ENCODE measurements at places on chromosomes 11 and 22.

DNA sequence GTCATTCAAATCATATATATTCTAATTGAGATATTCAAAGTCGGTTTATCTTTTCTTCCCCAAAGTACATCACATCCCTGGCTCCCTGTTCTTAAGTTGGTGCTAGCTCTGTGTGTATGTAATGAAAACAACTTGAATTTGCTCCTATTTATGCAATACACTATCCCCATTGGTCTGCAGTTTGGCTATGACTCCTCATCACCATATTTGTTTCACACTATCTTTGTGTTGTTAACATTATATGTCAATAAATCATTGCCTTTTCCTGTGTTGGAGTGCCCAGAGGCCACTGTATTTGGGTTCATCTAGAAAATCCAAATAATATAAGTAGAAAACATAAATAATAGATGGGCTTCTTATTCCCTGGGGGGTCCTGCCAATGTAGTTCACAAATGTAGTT, 306.6 kb upstream of the TENM4 start:
- DNase-seq, result no peak

GRCh38 chr11:64842851-64843685, 1.4 kb downstream of the CDC42BPG start:
- DNase-seq, result no peak

GRCh38 chr11:17894929-17895658, 117.8 kb downstream of the SERGEF start:
- DNase-seq, result no peak

DNA sequence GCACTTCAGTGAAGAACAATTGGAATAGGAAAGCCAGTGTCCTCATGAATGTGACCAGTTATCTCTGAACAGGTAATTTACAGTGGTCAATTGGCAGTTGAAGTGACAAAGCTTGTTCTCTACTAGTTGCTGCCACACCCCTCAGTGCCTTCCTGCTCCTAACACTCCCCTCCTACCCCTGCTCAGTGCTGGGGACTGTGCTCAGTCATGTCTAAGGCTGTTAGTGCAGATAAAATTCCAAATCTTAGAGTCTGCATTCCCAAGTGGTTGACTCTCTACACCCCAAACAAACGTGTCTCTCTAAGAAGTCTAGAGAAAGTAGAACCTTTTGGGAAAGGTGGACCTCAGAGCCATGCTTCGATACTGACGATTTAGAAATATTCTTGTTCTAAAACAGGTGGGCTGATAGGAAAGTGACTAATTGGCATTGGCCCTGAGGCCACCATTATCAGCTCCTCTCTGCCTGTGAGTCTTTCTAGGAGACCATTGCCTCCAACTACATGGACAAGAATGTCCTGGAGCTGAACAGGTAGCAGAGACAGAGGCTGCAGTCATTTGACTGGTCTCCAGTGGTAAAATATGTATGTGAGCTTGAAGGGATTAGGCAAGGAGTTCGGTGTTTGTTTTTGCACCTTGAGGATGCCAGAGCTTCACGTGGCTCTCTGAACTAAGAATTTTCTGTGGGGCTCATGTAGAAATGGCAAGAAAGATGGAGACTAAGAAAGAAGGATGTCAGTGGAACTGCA, 22.1 kb upstream of the NNMT start:
- no peak for DNase-seq

DNA sequence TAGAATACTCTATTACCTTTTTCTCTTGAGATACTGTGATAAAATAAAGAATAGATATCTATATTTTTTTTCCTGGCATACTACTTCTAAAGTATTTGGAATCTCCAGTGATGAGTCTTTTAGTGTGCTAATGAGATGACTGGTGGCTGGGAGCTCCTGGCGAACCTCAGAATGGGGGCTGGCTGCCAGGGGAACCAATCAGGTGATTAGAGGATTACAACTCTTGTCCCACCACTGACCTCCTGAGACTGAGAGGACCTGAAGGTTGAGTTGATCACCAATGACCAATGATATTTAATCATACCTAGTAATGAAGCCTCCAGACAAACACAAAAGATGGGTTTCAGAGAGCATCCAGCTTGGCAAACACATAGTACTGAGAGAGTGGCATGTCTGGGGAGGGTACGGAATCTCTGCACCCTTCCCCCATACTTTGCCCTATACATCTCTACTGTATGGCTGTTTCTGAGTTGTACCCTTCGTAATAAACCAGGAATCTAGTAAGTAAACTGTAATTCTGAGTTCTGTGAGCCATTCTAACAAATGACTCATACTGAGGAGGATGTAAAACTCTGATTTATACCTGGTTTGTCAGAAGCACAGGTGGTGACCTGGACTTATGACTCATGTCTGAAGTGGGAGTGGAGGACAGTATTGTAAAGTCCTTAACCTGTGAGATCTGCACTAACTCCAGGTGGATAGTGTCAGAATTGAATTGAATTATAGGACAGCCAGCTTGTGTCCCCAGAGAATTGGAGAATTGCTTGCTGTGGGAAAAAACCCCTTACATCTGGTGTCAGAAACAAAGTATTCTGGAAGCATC, 325.3 kb upstream of the LRRC4C start:
- no peak for DNase-seq

DNA sequence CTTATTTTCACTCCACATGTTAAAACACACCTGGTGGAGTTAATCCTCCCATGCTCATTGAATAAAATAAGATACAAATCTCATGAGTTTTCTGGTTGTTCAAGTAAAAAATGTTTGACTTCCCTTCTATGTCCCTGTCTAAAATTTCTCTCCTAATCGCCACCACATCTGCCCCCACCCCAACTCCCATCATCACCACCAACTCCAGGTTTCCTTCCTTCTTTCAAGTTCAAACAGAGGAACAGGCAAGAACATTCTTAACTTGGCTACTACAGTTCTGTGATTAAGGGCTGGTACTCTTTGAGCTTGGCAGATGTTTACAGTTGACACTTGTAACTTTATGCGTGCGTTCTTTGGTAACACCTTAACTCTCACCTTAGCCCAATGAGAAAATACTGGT, 9.1 kb upstream of the PSMA1 start:
- no peak for DNase-seq

DNA sequence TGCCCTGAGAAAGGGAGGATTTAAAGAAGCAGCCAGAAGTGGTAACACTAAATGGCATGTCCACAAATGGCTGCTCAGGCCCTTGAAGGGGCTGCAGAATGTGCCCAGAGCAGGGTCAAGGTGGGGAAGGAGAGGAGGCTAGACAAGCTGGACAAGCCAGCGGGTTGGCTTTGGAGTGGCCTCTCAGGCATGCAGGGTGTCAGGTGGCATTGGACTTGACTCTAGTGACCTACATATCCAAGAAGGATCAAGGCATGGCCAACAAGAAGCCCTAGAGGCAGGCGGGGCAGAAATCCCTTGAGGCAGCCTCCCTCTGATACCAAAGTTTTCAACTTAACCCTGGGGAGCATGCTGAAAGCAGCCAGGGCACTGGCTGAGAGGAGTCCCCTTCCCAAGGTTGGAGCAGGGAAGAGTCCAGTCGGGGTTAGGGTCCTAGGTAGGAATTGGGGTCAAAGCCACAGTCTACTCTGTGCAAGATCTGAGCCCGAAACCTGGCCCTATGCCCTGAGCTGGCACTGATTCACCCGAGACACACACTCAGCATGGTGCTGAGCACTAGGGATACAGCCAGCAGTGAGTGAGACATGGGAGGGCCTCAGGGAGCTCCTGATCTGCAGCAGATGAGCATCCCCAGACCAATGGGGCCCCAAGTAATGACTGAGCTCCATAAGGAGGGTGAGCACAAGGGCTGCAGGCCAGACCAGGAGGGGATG, 95.8 kb upstream of the ASPHD2 start:
- no peak for DNase-seq

DNA sequence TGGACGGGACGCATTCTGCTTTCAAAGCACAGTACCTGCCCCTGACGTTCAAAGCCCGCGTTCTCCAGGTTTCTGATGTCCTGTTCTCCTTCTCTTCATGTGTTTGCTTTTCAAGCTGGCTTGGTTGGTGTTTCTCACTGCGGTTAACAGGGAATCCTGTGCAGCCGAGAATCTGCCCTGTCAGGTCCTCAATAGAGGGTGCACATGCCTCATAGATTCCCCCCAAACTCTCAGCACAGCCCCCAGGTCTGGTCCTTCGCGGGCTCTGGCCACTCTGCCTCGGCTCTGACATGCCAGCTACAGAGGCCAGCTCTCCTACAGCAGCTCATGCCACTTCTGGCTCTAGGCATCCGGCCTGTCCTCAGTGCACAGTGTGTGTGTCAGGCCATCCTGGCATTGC, 1343.8 kb downstream of the TBC1D22A start:
- no peak for DNase-seq

- no peak for DNase-seq
These were observed 69.1 kb upstream of the SUSD2 start for GRCh38 chr22:24112188-24112587.

GRCh38 chr11:34653031-34653430, 32.1 kb downstream of the EHF start:
- DNase-seq, result no peak

- DNase-seq, result no peak
These were observed 6.9 kb downstream of the FEZ1 start for GRCh38 chr11:125489166-125489565.

- no peak for DNase-seq
These were observed 8.4 kb downstream of the P2RY2 start for GRCh38 chr11:73226297-73227006.

GRCh38 chr22:27060190-27060589, 402.8 kb downstream of the MIAT start:
- no peak for DNase-seq

- DNase-seq, result no peak
These were observed 77.4 kb downstream of the PARVA start for GRCh38 chr11:12454782-12455181.

- DNase-seq, result no peak
These were observed 4.7 kb upstream of the NEAT1 start for GRCh38 chr11:65417702-65418430.

DNA sequence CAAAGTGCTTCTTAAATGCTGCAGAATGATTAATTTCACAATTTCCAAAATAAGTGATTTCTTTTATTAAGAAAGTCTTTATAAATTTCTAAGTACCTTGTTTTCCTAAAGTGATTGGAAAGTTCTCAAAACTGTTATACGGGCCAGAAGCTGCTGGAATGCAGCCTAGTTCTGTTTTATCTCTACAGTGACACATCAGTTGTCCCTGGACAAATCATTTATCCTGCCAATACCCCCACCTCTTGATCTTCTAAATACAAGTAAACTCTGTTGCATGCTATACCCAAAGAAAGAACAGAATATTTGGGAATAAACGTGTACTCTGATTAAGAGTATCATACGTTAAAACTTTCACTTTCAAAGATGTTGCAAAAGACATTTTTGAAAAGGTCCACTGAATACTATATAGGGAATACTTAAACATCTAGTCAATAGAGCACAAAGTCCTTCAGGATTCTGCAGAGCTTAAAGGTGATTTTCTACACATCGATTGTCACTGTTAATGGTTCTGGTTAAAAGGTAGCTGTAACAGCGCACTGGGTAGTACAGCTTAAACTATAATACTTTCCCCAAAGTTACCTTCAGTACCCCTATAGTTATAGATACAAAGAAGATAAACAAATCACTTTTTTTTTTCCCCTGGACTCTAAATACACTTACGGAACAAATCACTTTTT, 92.1 kb upstream of the APOA1 start:
- DNase-seq, result no peak

- DNase-seq, result no peak
These were observed 17.1 kb upstream of the NXPE4 start for GRCh38 chr11:114612686-114613085.

GRCh38 chr22:44734801-44735517, 17.4 kb upstream of the ARHGAP8 start:
- DNase-seq, result no peak

DNA sequence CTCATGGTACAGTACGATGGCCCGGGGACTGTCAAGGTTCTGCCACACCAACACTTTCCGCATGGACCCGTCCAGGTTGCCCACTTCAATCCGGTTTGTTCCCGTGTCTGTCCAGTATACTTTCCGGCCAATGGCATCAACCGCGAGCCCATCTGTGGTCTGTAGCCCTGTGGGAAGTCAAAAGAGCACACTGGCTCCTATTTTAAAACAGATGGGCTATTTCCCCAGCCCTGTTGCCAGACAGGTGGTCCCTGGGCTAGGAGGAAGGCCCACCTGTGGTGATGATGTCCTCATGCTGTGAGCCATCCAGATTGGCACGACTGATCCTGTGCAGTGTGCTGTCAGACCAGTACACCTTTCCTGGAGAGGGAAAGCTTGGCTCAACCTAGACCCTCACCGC, 30.4 kb upstream of the CKAP5 start:
- DNase-seq, result no peak
